ENCODE measurements at places on chromosomes 7 and 10. TPM values are rescaled to one million over a fixed set of nuclear protein-coding genes. Genes with fewer than 3 reads are reported as not detected.

ITPRID1 gene
- not detected for total RNA-seq

GPR26 gene
- total RNA-seq, result not detected

DNA sequence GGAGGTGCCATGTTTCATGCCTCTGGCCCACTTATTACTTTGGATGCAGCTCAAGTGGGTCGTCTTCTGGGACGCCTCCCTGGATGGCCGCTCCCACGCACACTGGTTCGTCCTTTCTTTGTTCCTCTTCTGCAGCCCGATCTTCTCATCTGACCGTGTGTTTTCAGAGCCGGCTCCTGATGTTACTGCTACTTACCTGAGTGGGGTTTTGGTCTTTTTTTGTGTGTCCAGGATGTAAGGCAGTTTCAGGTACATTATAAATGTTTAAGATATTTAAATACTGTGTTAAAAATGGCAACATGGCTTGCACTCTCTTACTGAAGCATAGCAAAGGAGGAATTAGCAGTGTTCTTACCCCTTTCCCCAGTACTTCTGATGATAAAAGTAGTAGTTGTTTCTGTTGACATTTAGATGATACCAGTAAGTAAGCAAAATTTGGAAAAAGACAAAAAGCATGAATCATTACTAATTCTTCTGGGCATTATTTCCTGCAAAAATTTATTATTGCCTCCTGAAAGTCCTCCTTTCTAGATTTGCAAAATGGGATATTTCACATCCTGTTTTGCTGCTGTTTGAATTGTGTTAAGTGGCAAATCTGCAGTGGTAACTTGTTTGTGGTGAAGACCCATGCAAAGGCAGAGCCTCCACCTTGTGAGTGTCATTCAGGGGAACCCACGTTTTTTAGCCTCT, 59.4 kb downstream of the SHH start:
- no peak for DNase-seq

NANOS1 gene
- total RNA-seq, result 0.09 TPM

DNA sequence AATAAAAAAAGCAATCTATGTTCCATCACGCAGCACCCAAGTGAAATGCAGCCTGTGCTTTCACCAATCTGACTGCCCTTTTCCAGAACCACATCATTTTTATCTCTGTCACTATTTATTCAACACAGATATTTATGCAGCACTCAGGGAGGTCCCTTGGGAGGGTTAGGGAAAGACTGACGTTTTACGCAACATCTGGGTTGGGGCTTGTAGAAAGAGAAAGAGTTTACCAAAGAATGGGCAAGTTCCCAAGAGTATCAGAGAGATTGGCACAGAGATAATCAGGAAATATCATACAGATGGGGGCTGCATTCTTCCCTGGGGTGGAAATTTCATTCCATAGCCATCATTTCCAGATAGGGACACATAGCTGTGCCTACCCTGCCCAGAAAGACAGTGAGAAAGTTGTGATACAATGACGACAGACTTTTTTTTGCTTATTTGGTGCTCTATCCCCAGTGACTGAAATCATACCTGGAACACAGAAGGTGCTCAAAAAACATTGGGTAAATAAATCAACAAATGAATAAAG, 474.2 kb downstream of the CALN1 start:
- DNase-seq, result no peak

DNA sequence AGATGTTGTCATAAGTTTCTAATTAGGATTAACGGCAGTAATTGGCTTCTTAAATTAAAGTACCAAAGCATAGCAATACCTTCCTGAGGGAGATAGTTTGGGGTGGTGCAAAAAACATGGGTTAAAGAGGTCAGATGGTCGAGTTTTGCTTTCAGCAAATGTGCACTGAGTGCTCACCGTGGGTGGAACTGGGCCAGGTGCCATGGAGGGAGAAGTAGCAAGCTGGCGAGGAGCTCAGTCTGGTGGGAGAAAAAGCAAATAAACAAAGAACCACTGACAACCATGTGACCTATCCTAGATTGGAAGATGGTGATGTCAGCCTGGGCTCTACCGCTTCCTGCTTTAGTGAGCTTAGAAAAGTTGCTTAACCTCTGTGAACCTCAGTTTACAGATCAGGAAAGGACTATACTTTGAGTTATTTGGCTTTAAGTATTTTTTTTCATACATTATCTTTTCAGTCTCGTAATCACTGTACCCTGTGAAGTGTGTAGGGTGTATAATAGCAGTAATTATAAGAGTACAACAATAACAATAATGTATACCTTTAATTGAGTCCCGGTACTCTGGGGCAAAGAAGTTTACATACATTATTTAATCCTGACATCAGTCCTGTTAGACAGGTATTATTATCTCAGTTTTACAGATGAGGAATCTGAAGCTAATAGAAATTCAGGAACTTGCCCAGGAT, 69.0 kb upstream of the PDCD4 start:
- DNase-seq, result peak; percentile 89

- DNase-seq, result no peak
Measured at GRCh38 chr10:62819141-62819920, 3.2 kb upstream of the EGR2 start.

FAM53B gene
- total RNA-seq, result 30.5 TPM

DNA sequence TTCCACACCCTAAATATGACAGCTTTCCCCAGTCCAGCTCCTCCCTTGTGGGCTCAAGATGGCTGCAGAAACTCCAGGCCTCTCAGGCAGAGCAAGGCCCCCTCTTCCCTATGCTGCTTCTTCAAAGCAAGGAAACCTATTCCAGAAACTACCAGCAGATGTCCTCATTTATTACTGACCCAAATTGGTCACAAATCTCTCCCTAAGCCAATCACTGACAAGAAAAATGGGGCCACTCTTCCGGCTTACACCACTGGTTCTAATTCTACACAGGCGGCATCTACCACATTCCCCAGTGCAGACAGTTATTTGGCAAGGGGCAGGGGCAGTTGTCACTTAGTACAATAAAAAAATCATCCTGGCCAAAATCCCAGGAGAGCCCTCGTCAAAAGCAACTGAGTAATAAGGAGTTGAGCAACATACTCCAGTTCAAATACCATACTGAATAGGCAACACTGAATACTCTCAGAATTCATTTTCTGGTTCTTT, 150.4 kb downstream of the SFMBT2 start:
- DNase-seq, result peak; percentile 84

GRCh38 chr7:70545214-70545613, 586.7 kb upstream of the GALNT17 start:
- DNase-seq, result no peak

DNA sequence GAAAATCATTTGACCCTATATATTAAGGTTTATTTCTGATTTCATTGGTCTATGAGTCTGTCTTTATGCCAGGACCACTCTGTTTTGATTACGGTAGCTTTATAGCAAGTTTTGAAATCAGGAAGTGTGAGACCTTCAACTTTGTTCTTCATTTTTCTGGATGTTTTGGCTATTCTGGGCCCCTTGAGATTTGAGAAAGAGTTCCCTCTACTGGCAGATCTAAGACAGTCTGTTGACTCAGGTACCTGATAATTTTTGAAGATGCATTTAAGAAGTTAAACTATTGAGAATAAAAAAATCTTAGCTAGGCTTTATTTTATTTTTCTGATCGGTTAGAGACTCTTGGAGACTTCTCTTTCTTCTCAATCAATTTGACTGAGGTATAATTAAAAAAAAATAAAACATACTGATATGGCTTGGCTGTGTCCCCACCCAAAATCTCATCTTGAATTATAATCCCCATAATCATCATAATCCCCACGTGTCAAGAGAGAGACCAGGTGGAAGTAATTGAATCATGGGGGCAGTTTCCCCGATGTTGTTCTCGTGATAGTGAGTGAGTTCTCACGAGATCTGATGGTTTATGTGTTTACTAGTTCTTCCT, 209.2 kb downstream of the SNX10 start:
- peak; percentile 67 for DNase-seq

GRCh38 chr7:26899519-26899918, 35.1 kb upstream of the SKAP2 start:
- no peak for DNase-seq

All from dermis blood vessel endothelial cell (primary cell).